Esophagus squamous epithelium (tissue), 5 donors: ENCODE measurements at places on chromosomes 2 and 18.
A peak's percentile ranks its signal among the peaks of the same experiment; 100 is the strongest.

- no peak for DNase-seq
Observed at GRCh38 chr2:96685577-96686459, 43.3 kb downstream of the FER1L5 start.

GRCh38 chr2:45964223-45964841 is 312.9 kb downstream of the PRKCE start:
- peak; percentile 4 for DNase-seq

- no peak for DNase-seq
Observed at GRCh38 chr2:18403921-18404522, 156.4 kb downstream of the RDH14 start.

DNA sequence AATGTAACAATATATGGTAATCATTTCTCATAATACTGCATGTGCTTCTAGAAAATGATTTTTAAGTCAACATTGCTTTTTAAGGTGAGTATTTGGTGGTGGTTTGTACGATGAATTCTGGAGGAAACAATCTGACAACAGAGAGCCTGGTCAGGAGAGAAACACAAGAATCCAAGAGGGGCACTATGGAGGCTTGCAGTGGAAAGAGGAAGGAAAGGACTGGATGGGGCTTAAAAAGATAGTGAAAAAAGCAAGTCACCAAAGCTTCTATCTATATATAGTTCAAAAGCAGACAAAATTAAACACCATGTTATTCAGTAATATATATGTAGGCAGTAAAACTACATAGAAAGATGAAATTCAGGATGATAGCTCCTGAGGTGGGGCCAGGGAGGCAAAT is 109.4 kb upstream of the SERTAD2 start:
- DNase-seq: no peak

- DNase-seq: no peak
Observed at GRCh38 chr2:171009386-171009785, 80.3 kb downstream of the GORASP2 start.

GRCh38 chr2:177759443-177759842 is 313.1 kb downstream of the PDE11A start:
- DNase-seq: no peak

DNA sequence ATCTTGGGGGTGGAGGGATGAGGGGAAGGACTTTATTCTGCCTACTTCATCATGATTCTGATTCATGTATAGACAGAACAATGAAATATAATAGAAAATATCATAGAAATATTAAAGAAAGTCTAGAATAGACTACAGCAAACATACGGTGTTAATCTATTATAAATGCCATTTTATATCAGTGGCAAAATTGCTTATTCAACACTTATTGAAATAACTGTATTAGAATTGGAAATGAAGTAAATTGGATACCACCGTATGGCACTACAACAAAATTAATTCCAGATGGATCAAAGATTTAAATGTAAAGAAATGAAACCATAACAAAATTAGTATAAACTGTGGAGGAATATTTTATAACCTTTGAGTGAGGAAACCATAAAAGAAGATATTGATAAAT is 213.3 kb upstream of the CTAGE1 start:
- no peak for DNase-seq
